ENCODE measurements at places on chromosomes 16 and 17.

GRCh38 chr16:65410801-65411200, 288.9 kb upstream of the CDH11 start:
- no peak for DNase-seq

- DNase-seq, result no peak
Observed at GRCh38 chr17:47692895-47693730, 848 bp upstream of the TBKBP1 start.

- DNase-seq, result no peak
Observed at GRCh38 chr16:77556201-77556873, 121.5 kb upstream of the ADAMTS18 start.

GRCh38 chr17:56708220-56708558, 114.7 kb downstream of the NOG start:
- peak; percentile 70 for DNase-seq

DNA sequence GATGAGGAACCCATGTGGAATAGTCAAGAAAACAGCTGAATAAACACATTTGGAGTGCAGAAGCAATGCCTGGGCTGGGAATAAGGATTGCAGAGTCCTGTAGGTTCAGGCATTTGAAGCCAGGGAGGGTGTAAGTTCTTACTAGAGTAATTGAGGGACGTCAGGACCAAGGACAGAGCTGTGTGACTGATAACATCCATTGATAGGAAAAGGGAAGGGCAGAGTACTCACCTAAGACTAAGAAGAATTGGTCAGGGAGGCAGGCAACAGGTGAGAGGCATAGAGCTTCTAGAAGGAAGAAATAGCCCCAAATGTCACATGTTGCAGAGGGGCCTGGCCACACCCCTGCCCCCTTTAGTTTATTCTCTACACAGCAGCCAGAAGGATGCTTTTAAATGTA, 79.8 kb upstream of the TMEM132E start:
- DNase-seq, result peak; percentile 19

GRCh38 chr16:66958857-66959703, 2.0 kb upstream of the CES3 start:
- DNase-seq, result no peak

GRCh38 chr16:88799569-88800276, 3.9 kb upstream of the CDT1 start:
- no peak for DNase-seq

- DNase-seq, result no peak
Observed at GRCh38 chr17:78684026-78684425, 98.0 kb downstream of the CYTH1 start.

DNA sequence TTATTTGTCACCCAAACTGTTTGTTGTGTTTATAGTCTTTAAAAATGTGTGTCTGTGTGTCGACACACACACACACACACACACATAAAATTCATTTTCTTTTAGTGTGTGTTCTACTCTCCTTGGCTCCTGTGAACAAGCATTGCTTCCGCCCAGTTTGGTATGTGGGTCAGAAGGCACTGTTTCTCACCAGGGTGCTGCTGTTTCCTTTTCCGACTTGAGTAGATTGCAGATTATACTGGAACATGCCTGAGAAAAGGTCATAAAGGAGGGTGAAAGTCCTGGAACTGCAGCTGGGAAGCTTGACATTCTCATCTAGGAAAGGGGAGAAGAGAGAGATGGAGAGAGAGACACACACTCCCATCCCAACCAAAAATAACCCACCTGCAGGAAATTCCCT, 330.3 kb downstream of the BCAS3 start:
- DNase-seq, result no peak

DNA sequence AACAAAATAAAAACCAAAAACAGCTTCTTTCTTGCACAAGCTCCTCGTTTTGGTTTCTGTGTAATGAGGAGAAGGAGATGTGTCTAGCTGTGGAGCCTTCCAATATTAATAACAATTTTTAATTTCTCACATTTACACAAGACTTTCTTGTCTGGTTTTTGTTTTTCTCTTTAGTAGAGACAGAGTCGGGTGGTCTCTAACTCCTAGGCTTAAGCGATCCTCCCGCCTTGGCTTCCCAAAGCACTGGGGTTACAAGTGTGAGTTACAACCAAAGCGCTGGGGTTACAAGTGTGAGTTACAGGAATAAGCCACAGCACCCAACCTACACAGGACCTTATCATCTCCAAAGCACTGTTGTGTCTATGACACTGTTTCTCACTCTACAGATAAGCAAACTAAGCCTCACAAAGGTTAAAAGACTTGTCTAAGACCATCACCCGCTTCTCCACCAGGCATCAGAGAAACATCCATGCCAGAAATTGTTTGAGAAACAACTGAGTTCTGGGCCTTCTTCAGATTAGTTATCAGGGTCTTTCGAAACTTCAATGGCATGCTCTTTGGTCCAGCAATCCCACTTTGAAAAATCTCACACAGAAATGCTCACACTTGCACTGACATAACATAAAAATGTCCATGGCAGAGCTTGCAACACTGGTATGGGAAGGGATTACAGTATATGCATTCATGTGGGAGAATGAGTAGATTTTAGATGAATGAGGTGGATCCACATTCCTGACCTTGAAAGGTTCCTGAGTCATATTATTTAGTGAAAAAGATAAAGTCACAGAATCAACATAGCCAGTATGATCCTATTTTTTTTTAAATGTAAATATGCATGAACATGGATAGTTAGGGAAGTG, 3.9 kb downstream of the ABAT start:
- peak; percentile 75 for DNase-seq

DNA sequence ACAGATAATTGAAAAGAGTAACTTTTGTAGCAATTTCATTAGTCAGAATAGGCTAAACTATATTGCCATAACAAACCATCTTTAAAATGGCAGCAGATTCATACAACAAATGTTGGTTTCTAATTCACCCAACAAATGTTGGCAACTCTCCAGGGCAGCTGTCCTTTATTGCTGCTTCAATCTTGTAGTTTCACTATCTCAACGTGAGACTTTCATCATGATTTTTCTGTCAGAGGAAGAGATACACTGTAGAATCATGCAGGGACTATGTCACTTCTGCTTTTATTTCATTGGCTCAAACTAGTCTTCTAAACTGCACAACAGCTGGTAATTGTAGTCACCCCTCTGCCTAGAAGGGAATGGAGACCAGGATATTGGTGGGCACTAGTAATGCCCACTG, 174.2 kb downstream of the TANC2 start:
- DNase-seq, result peak; percentile 48

DNA sequence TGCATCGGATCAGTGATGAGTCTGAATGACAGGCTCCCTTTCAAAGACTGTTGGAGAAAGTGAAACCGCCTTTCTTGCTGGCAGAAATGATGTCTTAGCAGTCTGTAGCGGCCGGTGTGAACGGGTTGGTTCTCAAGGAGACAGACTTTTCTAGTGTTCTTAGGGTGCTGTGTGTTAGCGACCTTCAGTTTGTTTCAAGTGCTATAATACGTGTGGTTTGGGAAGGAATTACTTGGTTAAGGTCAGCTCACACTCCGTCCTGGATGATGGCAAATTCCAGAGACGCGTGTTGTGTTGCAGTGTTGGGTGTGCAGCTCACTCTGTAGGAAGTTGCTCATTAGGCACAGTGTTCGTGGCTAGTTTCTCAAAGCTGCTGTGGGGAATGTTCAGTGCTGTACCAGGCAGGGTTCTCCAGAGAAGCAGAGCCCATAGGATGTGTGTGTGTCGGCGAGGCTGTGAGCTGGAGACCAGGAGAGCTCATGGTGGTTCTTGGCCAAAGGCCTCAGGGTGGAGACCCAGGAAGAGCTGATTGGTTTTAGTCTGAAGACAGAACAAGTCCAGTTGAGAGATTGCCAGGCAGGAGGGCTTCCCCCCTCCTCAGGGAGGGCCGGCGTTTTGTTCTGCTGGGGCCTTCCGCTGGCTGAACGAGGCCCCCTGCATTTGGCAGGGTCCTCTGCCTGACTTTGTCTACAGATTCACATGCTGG, 37.6 kb downstream of the ZNF750 start:
- DNase-seq, result peak; percentile 61

GRCh38 chr17:81207610-81208581, 14.9 kb downstream of the CEP131 start:
- DNase-seq, result no peak

DNA sequence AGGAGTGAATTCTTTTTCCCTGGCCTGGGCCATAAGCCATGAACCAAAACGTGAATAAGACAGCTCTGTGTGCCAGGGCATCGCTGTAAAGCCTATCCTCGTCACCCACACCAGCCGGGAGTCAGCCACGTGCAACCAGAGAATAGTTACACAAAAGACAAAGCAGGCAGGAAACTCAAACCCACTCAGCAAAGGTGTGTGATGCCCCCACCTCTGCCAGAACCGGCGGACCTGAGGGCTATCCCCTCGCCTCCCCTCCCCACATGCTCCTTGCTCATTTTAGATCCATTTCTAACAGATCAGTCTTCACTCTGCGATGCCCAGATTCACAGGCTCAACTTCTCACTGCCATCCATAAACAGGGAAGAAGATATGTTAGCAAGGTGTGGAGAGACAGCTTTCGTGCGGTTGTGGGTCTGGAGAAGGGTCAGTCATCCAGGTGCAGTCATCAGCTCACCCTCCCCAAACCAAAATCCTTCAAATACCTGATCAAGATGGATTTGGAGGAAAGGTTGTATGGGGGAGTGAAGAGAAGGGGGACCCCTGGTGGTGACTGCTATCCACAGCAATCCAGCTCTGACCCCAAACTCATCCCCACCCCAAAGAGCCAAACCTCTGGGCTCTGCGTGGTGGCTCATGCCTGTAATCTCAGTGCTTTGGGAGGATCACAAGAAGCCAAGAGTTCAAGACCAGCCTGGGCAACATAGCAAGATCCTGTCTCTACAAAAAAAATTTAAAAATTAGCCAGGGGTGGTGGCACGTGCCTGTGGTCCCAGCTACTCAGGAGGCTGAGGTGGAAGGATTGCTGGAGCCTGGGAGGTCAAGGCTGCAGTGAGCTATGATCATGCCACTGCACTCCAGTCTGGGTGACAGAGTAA, 219.2 kb downstream of the C16orf78 start:
- DNase-seq, result peak; percentile 8

GRCh38 chr16:54067322-54068065, 219.1 kb downstream of the IRX3 start:
- DNase-seq, result no peak

GRCh38 chr17:59712862-59713261, 5.4 kb downstream of the VMP1 start:
- DNase-seq, result no peak

GRCh38 chr17:4785311-4786105, 656 bp downstream of the VMO1 start:
- DNase-seq, result no peak

GRCh38 chr16:67399218-67399733, 6.0 kb upstream of the TPPP3 start:
- DNase-seq, result no peak

GRCh38 chr17:29711588-29712385, 89.1 kb upstream of the CORO6 start:
- no peak for DNase-seq

DNA sequence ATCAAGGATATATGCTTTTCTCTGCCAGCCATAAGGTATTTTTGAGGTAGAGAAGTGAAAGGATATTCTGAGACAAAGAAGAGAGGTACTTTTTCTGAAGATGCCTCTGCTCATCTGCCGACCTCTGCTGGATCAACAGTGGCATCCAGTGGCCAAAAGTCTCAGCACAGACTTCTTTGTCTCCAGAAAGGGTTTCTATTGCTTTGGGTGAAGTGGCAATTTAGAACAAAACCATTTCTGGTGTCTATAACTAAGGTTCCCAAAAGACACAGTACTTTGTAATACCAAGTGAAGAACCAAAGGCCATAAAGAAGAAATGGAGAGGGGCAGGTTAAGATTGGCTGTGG, 155.2 kb upstream of the C17orf78 start:
- peak; percentile 32 for DNase-seq

- no peak for DNase-seq
Observed at GRCh38 chr16:85019659-85020245, 7.8 kb upstream of the KIAA0513 start.

GRCh38 chr17:74972107-74972972, at the start of gene HID1:
HID1 (minus strand) TSS chr17:74972759; CDS start chr17:74972656, 103 bp downstream.
- DNase-seq, result no peak

- DNase-seq, result peak; percentile 68
Observed at GRCh38 chr17:18267927-18268711, 7.7 kb downstream of the MIEF2 start.

GRCh38 chr17:74779948-74780400, 3.8 kb upstream of the NAT9 start:
- DNase-seq, result no peak

DNA sequence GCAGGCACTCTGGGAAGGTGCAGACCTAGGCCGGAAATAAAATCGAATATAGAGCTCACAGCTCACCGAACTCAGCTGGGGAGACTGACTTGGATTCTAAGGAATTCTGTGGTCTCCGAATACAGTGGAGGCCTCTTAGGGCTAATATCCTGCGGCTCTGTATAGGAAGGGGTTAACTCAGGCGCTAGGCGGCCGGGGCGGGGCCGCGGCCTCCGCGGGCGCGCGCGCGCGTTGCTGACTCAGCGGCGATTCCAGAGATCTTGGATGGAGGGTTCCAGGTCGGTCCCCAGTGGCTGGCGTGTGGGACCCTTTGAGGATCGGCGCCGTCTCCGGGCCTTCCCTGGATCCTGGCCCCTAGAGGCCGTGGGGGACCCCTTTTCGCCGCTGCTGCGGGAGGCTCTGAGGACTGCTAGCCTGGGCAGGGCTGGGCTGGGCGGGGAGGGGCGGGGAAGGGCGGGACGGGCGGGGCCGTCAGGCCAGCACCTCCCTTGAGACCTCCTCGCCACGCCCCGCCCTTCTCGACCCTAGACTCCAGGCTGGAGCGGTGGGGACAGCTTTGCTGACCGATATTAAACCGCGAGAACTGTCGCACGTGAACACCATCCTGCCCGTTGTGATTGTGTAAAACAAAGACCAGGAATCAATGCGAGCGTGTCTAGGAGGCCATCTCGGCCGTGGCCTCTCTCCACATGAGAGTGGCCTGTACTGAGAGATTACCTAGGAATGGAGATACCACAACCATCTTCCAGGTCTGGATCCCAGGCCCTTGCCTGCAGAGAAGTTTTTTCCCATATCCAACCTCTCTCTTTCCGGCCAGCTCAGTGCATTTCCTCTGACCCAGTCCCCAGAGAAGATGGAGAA, 1.4 kb upstream of the PLEKHH3 start:
- peak; percentile 89 for DNase-seq

GRCh38 chr17:17402558-17402957, 74.2 kb upstream of the MED9 start:
- DNase-seq, result peak; percentile 29

DNA sequence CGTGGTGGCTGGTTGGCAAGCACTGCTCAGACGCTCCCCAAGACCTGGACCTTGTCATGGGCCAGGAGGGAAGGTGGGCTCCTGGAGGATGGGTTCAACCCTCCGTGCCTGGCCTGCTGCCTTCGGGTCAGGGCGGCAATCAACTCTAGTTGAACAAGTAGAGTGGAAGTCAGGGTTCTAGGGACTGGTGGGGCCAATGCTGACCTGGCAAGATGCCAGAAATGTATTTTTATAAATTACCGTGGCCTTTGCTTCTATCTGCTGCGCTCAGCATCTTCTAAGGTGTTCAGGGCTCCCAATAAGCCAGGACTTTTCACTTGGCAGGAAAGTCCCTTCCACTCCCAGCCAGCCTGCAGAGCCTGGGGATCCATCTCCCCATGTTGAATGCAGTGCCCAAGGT, 207.1 kb upstream of the N4BP1 start:
- no peak for DNase-seq

- peak; percentile 44 for DNase-seq
Observed at GRCh38 chr17:74862108-74862901, 2.6 kb upstream of the GRIN2C start.

- DNase-seq, result no peak
Observed at GRCh38 chr16:4991754-4992153, 33.6 kb downstream of the SEC14L5 start.

- DNase-seq, result peak; percentile 81
Observed at GRCh38 chr16:84599521-84600202, 18.2 kb downstream of the COTL1 start.

- DNase-seq, result no peak
Observed at GRCh38 chr16:66871840-66872239, 8.5 kb upstream of the PDP2 start.

- DNase-seq, result peak; percentile 67
Observed at GRCh38 chr17:29590411-29591145, 1.1 kb upstream of the GIT1 start.

All from fibroblast of upper back skin (primary cell).